Vagina (tissue), 2 donors: ENCODE measurements at places on chromosomes 1 and 21.

DNA sequence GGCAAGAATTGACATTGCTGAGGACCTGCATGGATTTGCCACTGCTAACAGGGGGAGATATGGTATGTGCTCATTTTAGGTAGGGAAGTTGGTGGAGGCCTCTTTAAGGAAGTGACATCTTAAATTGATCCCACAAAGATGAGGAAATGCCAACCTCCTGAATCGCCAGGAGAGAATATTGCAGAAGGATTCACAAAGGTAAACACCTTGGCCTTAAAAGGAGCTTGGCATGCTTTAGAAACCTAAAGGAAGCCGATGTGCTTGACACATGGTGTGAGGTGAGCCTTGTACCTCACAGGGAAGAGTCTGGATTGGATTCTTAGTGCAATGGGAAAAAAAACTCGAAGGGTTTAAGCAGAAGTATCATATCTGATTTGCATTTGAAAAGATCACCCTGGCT lies 470.5 kb upstream of the DAB1 start:
- no peak for DNase-seq

DNA sequence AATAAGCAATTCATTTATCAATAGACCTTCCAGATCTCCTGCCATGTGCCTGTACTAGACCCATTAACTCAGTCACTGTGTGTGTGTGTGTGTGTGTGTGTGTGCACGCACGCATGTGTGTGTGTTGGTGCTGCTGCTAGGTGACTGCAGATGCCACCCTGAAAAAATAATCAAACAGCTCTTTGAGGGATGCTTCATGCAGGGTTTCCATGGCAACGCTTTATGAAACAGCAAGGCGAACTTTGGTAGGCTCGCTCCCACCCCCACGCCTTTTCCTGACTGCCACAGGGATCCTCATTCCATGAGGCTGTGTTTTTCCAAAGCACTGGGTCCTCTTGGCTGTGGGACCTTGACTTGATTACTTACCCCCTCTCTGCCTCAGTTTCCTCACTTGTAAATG lies 94.0 kb downstream of the HMGB4 start:
- DNase-seq = no peak

DNA sequence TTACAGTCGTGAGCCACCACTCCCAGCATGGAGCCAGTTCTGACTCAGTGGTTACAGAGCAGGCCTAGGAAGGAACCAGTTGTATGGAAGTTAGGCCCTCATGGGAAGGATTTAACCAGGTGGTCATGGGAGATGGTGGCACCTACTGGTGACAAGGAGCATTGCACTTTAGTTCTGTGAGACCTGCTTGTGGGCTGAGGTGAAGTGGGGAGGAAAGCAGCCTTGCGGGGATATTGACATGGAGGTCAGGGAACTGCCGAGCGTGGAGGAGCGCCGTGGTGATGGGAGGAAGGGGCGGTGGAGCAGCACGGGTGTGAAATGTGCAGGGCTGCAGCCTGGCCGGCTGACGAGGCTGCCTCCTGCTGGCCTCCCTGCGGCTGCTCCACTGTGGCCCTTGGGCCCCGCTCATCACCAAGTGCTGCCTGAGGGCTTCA lies 100.4 kb downstream of the GALNT2 start:
- DNase-seq = no peak

DNA sequence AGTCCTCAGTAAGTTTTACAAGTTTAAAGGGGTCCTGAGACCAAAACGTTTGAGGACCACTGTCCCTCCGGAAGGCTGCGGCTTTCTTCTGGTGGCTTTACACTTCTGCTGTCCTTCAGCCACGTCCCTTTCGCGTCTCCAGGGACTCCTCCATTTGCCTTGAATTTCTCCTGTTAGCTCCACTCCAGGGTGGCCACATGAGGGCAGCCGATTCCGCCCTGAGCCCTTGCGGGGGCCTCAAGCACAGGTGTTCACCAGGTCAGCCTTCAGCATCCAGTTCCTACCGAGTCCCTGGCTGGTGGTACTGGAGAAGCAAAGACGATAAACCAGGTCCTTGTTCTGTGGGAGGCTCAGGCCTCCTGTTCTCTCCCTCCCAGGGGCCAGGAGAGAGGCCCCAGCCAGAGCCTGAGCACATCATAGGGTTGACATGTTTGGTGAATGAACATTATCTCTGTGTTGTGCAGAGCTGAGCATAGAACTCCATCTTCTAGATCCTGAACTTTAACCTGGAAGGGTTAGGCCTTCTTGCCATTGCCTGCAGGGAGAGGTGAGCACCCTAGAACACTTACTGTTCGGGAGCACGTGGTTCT lies 27.4 kb upstream of the COQ8A start:
- no peak for DNase-seq

DNA sequence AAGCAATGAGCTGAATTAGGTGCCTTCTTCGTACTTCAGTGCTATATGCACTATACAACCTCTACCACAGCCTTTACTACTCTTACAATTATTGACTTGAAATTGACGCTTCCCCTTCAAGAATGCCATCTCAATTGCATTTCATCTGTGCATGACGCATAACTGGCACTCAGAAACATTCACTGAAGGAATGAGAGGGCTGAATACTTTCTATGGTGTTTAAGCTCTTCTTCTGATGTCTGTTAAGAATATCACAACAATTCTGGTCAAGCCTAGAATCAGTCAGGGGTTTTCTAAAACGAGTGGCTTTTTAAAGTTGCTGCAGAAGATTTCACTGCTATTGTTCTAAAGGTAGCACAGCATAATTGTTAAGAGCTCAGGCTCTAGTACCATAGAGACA lies 11.5 kb downstream of the DENND1B start:
- no peak for DNase-seq

DNA sequence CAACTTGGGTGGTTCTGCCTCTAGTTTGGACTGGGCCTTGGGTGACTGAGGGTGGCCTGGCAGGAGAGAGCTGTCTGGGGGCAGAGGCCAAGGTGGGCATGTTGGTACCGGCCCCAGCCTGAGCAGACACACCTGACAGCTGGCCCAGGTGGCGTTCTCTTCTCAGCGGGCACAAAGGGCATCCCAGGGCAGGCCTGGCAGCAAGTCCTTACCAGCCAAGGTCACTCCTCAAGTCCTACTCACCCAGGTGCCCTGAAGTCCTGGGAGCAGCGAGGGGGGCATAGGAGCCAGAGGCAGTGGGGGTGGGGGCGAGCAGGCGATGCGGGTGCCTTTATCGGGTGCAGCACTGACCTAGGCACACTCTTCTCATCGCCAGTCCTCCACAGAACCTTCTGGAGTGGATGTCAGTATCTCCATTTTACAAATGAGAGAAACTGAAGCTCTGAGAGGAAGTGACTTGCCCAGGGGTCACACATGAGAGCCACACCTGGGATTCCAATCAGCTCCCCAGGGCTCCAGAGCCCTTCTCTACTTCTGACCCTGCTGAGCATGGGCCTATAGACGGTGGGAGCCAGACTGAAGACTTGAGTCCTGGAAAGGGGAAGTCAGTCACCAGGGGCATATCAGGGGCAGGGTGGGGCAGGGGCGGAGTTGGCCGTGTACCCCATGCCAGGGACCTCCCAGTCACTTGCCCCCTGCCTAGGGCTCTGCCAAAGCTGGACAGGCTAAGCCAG lies 587 bp upstream of the SLC25A34 start:
- no peak for DNase-seq

DNA sequence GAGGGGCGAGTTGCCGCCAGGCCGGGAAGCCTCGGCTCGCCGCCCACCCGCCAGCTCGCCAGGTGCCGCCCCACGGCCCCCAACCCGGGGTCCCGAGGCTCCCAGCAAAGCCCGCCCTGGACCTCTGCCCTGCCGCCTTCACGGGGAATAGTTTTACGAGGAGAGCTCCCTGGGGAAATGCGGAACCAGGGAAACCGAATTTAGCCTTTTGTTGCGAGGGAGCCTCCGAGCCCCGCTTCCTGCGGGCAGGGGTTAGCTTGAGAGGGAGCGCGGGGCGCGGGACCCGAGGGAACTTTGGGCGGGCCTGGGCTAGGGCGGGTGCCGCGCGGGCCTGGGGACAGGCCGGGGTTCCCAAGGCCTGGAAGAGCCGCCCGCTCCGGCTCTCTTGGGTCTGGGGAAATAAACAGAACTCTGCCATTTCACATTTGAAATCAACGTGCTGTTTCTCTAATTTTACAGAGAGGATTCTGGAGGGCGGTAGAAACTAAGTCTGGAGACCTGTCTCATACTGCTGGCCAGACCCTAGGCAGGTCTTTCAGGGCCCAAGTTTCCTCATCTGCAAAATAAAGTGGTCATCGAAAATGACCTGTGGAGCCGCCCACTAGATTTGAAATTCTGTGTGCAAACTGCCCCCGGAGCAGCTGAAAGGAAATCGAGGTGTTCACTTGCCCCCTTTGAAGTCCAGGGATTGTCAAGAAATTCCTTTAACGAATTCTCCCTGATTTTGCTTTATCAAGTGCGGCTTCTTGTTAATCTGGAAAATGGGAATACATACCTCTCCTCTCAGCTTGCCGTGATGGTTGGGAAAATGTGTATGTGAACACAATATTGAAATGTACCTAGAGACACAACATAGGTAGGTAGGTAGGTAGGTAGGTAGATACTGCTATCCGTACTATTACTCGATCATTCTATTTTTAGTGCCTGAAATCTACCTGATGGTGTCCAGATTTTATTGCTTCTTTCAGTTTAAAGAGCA lies 749 bp upstream of the GLUL start:
- DNase-seq = no peak

DNA sequence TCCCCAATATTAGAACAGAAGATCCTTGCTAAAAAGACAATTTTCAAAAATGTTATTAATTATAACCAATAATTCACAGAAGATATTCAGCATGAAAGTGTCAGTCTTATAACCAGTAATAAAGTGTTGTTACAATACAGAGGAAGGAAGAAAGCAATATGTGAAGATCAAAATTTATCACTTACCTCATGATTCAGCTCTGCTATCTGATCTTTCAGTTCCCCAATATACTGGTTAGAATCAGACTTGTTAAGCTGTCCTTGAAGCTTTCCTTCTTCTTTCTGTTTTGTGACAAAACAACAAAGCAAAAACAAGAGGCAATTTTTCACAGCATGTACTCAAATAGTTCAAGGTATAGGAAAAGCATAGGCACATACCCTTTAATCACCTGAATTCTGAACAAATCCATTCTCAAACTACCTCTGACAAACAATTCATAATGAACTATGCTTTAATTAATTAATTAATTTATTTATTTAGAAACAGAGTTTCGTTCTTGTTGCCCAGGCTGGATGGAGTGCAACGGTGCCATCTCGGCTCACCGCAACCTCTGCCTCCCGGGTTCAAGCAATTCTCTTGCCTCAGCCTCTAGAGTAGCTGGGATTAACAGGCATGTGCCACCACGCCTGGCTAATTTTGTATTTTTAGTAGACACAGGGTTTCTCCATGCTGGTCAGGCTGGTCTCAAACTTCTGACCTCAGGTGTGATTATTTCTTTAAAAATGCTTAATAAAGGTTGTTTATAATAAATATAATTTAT lies 76.9 kb upstream of the GFI1 start:
- DNase-seq = no peak

GRCh38 chr1:1926886-1927660 lies 8.0 kb upstream of the TMEM52 start:
- DNase-seq = no peak

GRCh38 chr1:65959896-65960567 lies 167.3 kb downstream of the PDE4B start:
- no peak for DNase-seq

GRCh38 chr1:156684227-156684782 lies 7.1 kb upstream of the NES start:
- no peak for DNase-seq

- DNase-seq = no peak
Observed at GRCh38 chr1:92957030-92957734, 4.1 kb downstream of the DIPK1A start.

DNA sequence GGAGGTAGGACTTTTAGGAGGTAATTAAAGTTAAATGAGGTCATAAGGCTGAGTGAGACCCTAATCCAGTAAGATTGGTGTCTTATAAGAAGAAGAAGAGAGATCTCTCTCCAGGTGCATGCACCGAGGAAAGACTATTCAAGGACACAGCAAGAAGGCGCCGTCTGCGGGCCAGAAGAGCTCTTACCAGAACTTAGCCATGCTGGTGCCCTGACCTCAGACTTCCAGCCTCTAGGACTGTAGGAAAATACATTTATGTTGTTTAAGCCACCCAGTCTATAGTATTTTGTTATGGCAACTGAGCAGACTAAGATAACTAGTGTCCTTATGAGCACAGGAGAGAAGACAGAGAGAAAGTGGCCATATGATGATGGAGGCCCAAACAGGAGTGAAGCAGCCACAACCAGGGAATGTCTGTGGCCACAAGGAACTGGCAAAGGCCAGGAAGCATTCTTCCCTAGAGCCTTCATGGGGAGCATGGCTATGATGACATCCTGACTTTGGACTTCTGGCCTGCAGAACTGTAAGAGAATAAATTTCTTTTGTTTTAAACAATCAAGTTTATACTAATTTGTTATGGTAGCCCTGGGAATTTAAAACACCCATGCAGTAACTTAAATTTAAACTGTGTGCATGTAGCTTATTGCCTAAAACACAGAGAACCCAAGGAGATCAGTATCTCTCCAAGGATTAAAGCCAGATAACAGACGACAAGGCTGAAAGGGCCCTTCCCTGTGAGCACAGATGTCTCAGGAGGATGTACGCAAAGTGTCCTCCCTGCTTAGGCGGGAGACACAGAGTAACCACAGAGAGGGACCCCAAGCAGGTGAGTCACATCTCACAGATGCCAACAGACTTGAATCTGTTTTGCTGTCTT lies 9.9 kb upstream of the CD58 start:
- DNase-seq = no peak

- no peak for DNase-seq
Observed at GRCh38 chr1:180221462-180221861, 8.6 kb upstream of the LHX4 start.

- no peak for DNase-seq
Observed at GRCh38 chr1:199685369-199685768, 342.1 kb upstream of the NR5A2 start.

GRCh38 chr1:147162093-147162492 lies 10.2 kb downstream of the PRKAB2 start:
- DNase-seq = no peak

DNA sequence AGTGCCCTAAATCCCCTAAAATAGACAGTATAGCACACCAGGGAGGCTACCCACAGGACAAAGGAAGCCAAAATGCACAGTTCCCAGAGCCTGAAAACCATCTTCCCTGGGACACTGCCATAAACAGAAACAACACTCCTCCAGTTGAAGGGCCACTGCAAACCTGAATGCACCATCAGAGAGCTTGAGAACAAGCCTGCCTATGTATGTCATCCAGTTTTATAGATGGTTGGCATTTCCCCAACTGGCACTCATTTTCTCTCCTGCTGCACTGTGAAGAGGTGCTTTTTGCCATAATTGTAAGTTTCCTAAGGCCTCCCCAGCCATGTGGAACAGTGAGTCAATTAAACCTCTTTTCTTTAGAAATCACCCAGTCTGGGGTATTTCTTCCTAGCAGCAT lies 169.0 kb downstream of the AGBL4 start:
- DNase-seq = no peak
